ENCODE measurements at places on chromosomes 2 and 18. TPM values are rescaled to one million over a fixed set of nuclear protein-coding genes. Genes with fewer than 3 reads are reported as not detected.

- DNase-seq: no peak
Measured at GRCh38 chr18:13246591-13246990, 28.0 kb downstream of the LDLRAD4 start.

- DNase-seq: peak; percentile 28
Measured at GRCh38 chr18:49723648-49724180, 89.6 kb downstream of the ACAA2 start.

GRCh38 chr2:41600460-41600859, 447.4 kb upstream of the PKDCC start:
- DNase-seq: no peak

DNA sequence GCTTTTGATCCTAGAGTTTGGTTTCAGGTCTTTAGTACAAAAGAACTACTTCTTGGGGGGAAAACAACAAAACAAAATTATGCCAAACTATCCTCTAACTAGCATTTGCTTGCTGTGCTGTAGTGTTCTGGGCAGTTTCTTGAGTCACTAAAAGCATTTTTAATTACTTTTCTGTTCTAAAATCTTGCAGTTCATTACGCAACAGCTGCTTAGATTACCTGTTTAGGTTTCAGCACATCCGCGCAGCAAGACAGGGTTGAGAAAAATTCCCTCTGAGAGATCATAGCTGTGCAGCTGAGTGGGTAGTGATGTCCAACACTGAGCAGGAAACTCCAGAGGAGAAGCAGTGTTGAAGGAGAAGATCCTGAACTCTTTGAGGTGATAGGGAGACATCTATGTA, 9.0 kb downstream of the DAW1 start:
- DNase-seq: no peak

SEPTIN10 gene
- total RNA-seq: 100.0 TPM

DNA sequence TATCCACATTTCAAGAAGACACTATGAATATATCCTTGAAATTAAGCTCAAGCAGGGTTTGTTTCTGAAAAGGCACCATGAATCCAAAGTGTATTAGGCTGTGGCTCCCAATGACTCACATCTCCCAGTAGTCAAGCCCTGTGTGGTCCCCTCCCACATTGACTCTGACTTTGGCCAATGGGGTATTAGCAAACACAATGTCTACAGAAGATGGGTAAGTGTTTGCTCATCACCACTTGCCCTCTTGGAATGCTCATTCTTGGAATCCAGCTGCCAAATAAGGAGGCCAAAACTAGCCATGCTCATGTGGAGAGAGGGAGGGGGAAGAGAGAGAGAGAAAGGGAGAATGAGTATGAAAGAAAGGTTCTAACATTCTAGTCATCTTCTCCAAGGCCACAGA, 490.0 kb downstream of the TXNL1 start:
- no peak for DNase-seq

DNA sequence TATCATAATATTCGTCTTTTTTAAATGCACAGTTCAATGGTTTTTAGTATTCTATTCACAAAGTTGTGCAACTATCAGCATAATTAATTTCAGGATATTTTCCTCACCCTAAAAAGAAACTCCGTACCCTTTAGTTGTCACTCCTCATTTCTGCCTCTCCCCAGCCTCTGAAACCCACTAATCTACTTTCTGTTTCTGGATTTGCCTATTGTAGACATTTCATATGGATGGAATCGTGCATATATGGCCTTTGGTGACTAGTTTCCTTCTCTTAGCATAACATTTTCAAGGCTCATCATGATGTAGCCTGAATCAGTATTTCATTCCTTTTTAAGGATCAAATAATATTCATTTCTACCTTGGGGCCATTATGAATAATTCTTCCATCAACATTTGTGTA, 18.5 kb downstream of the NEURL3 start:
- no peak for DNase-seq

ZNF532 gene
- 49.8 TPM for total RNA-seq

DNA sequence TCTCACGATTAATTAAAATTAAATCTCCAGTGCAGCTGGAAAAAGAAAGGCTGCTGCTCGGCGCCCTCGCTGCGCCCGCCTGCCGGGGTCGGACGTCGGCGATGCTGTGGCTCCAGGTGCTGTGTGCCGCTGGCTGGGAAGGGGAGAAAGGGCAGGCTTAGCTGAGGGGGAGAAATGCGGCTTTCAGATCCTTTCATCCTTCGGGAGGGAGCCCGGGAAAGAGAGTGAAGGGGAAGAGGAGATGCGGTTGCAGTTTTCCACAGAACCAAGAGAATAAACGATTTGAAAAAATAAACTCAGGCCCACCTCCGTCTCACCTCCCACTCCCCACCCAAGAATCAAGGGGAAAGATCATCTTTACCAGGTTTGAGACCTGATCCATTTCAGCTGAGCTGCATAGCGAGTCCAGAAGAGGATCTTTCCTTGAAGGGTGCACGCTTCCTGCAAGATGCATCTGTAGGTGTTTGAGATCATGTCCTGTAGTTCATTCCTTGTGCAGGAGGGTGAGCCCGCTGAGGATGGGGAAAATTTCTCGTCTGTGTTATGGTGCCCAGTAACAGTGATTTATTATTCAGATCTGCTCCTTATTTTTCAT, 495 bp downstream of the TMEM169 start:
- no peak for DNase-seq

DNA sequence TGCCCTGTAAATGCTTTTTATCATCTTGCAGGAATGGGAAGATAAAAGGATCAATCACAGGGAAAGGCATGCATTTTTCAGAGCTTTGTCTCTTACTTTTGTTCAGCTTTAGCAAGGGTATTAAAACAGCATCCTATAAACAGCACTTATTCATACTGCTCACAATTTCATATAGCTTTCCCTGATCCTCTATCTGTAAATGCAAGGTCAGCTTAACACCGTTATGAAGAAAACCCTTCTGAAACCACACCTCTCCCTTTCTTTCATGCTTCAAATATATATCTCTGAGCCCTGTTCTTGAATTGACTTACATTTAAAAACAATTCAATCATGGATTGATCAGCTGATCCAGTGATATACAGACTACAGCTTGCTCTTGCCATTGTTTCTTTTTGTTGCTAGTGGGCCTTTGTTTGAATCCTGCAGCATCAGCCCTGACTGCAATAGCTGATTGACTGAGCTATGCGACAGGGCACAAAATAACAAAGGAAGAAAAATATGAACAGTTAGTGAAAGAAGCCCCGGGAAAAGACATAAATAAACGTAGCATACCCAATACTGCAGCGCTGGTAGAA, 795.5 kb upstream of the CDH2 start:
- DNase-seq: no peak

- DNase-seq: no peak
Measured at GRCh38 chr2:237314681-237315080, 99.3 kb downstream of the COL6A3 start.

CDKL4 gene
- not detected for total RNA-seq

- DNase-seq: no peak
Measured at GRCh38 chr2:218022131-218022850, 19.5 kb upstream of the TNS1 start.

NT5DC4 gene
- not detected for total RNA-seq

LTBP1 gene
- total RNA-seq: 12.5 TPM

C2orf80 gene
- not detected for total RNA-seq

HOXD9 gene
- total RNA-seq: 0.15 TPM

DNA sequence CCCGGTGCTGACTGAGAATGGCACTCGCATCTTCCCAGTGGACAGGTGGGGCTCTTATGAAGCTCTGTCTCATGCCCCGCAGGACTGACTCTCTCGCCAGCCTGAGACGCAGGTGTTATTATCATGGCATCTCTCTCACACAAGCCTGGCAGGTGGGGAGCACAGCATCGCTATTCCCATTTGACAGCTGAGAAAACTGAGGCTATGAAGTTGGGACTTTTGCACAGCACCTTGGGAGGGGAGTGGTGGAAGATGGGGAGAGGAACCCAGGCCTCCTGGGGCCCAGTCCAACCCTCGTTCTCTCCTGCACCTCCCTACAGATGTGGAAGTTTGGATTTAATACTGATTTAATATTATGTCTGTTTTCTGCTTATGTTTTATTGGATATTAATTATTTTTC, 9.0 kb upstream of the NTSR2 start:
- no peak for DNase-seq

DNA sequence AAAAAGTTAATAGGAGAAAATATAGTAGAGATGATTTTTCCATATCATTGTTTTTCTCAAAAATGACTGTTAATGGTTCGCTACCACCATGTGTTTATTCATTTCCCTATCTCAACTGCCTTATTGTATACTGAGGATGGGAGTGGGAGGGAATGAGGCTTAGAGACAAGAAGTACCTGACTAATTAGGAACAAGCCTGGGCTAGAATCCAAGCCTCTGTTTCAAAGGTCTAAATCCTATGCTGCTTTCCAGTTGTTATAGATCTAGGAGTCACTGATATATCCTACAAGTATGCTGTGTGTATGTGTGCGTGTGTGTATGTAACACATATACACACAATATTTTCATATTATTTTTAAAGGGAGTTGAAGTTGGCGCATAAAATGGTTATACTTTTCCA, 465.9 kb downstream of the EPHA4 start:
- DNase-seq: no peak

DNA sequence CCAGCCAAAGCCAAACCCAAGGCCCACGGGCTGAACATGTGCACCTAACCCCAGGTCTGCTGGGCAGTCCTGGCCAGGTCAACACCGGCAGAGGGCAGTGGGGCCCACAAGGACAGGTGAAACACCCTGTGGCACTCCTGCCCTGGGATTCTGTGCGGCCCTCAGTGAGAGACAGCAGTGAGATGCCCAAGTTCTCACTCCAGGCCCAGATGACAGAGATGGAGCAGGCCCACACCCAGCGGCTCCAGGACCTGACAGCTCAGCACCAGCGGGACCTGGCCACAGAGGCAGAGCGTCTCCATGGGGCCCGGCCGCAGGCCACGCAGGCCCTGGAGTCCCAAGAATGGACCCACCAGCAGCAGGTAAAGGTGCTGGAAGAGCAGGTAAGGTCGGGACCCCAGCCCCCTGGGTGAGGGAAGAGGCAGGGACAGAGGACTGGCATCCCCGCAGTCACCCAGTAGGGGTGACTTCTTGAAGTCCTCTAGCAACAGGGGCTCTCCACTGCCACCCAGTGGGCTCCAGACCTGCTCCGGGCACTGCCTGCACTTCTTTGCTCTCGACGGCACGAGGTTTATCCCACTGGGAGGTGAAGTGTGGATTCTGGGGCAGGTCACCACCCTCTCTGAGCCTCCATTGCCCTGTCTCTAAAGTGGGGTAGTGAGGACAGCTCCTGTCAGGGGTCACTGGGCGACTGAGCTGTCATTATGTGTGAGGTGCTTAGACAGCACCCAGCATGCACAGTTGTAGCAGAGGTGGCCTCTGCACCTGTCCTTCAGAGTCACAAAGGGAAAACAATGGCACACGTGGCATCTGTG, 8.8 kb upstream of the SNED1 start:
- DNase-seq: peak; percentile 20

DNA sequence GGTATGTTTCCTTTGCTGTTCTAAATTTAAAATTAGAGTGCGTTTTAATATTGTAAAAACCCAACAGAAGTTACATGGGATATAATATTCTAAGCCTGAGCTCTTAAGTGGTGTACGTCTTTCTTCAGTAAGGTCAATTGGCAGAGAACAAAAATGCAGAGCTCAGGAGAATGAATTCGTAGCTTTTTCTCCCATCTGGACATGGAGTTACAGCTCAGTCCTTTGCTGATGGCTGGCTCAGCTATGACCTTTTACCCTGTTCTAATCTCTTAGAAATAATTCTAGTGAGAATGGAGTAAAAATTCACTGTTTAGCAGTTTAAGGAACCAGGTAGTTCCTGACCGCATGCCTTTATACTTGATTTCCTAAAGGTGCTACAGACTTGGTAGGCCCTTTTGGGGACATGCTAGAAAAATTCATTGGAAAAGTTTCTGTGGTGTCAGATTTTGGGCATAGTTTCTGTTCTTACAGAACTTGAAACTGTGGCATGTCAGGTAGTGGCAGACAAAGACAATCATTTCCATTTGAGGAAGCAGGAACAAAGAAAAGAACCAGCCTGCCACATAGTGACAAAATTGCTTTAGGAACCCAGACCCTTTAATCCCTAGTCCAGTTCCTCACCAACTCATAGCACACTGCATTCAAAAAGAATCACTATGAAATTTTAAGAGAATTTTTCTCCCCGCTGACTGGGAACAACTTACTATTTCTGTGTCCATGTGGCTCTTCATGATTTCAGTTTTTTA, 566.8 kb upstream of the ZNF804A start:
- no peak for DNase-seq

ALMS1 gene
- 19.5 TPM for total RNA-seq

GRCh38 chr18:27206411-27206810, 21.3 kb upstream of the CHST9 start:
- no peak for DNase-seq

DNA sequence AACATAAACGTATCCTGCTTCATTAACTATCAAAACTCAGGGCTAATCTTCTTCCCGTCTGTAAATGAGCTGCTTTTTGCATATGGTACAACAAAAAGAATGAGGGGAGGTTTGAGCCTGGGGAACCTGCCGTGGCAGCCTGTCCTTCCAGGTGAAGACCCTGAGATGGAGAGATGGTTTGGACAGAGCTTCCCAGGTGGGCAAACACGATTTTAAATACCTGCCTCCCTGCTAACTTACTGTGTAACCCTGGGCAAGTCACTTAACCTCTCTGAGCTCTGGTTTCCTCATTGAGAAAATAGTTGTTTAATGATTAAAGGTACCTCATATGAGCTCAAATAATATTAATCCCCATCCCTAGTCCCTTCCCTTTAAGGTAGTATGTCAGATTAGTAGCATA, 9.0 kb downstream of the EMX1 start:
- DNase-seq: no peak
